ENCODE measurements at places on chromosomes 3 and 15. TPM values are rescaled to one million over a fixed set of nuclear protein-coding genes. Genes with fewer than 3 reads are reported as not detected.

The THBS1 gene
- polyA plus RNA-seq: 26.4 TPM

- DNase-seq: no peak
Observed at GRCh38 chr15:67955252-67955651, 98.9 kb upstream of the PIAS1 start.

GRCh38 chr15:27683121-27683520, 416.0 kb downstream of the OCA2 start:
- DNase-seq: no peak

- DNase-seq: no peak
Observed at GRCh38 chr3:31753050-31753425, 220.3 kb downstream of the STT3B start.

DNA sequence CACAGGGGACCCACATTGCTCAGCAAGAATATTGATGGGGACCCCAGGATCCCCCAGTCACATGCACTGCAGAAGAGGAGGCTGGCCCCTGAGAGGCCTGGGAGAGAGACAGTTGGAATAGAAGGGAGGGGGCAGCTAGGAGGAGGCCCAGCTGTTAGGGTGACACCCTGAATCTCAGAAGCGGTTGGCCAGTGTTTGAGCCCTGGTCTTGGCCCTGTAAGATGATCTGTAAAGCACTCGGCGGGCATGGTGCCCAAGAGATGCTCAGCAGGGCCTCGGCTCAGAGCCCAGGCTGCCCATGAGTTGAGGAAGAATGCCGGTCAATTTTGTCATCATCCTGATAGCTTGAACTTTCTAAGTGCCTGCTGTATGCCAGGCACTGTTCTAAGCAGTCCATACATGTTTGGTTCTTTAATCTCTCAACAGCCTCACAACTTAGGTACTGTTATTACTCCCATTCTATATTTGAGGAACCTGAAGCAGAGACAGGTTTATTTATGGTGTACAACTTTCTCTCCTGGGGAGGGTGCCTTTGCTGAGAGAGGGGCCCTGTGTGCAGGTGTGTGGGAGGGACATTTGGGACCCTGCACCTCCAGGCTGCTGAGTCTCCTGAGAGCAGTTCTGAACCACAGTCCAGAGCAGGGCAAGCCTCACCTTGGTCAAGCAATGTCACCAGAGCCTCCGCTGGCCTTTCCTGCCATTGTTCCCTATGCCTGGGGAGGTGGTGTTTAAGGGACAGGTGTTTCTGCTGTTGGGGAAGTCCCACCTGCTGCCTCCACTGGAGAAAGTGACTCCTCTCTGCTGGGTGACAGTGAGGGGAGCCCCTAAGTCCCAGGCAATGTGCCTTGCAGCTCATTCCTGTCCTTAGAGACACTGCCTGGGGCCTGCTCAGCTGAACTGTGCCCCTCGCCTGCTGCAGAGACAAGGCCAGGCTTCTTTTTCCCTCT, 26.0 kb downstream of the SLC6A6 start:
- no peak for DNase-seq

The SERF2 gene
- polyA plus RNA-seq: 2,452 TPM

The GPR149 gene
- not detected for polyA plus RNA-seq

- no peak for DNase-seq
Observed at GRCh38 chr3:40713795-40714194, 189.0 kb downstream of the ZNF621 start.

The RARRES1 gene
- polyA plus RNA-seq: 10.3 TPM

DNA sequence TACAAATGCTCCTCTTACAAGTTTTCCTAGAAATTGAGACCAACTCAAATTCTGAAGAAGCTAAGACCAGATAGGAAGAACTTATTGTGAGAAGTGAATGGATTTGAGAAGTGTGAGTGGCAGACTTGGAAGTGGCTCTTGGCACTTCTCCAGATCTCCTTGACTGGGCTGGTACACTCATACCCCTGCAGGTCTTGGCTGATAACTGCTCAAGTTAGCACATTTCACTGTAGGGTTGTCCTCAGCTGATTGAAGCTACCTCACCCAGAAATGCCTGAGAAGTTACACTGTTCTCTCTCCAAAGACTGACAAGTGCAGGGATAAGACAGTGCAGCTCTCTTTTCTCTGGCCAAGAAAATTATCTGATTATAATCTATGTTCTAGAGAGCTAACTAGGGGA, 16.5 kb upstream of the CLDN1 start:
- DNase-seq: no peak

The CCDC80 gene
- polyA plus RNA-seq: 12.0 TPM

DNA sequence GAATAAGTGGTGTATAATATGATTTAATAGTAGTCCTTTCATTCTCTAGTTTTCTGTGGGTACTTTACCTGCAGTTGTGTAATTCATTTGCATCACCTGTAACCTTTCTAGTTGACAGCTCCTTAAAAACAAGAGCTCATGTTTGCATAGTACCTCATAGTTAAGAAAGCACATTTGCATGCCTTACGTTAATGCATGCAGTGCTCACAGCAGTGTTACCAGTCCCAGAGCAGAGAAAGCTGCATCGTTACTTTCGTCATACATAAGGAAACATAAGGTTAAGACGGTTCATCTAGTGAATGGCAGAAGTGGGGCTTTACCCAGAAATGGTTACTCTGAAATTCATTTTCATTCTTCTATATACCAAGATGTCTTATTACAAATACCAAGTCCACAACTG, 111.3 kb downstream of the AKAP13 start:
- no peak for DNase-seq

The COL8A1 gene
- 3.6 TPM for polyA plus RNA-seq

GRCh38 chr3:87987952-87988351, 70.9 kb downstream of the CGGBP1 start:
- DNase-seq: no peak

- no peak for DNase-seq
Observed at GRCh38 chr3:40332684-40333083, 23.2 kb downstream of the EIF1B start.

- DNase-seq: no peak
Observed at GRCh38 chr3:186886202-186886981, 43.9 kb downstream of the ADIPOQ start.

DNA sequence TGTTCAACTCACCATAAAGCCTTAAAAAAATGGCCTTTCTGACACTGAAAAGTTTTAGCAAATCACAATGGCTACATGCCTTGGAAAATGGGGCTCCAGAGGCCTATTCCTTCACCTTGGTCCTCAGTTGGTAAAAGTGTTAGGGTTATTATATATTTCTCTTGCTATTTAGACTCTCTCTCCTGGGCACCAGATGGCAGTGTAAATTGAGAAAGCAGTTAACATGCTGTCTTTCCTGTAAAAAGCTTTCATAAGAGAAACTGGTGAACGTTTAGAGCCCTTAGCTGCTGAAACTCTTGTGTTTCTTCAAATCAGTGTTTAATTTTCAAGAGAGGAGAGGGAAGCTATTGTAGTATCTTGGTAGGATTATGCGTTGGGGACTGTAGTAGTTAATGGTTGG, 89.9 kb downstream of the LRTM1 start:
- no peak for DNase-seq

DNA sequence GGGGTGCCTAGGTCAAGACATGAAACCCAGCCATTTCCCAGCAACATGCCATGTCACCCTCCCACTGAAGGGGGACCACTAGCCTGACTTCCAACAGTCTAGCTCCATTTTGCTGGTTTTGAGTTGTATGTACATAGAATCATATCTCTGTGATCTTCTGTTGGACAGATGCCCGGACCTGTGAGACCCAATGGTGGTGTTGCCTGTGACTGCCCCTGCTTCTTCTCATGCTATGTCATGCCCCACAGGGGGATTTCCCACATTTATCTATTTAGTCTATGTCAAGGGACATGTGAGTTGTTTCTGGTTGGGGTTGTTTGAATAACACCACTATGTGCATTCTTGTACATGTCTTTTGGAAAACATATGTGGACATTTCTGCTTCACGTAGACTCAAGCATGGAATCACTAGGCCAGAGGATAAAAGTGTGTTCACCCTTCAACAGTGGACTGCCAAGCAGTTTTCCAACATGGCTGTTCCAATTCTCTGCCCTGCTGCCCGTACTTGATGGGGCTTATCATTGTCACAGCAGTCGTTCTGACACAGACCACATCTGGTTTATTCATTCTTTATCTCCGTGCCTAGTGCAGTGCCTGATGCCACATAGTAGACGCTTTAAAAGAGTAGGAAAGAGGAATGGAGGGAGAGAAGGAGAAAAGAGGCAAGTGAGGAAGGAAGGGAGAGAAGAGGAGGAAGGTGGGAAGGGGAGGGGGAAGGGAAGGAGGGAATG, 114.4 kb downstream of the TPRA1 start:
- no peak for DNase-seq

GRCh38 chr15:50064673-50065072, 54.4 kb downstream of the ATP8B4 start:
- no peak for DNase-seq

DNA sequence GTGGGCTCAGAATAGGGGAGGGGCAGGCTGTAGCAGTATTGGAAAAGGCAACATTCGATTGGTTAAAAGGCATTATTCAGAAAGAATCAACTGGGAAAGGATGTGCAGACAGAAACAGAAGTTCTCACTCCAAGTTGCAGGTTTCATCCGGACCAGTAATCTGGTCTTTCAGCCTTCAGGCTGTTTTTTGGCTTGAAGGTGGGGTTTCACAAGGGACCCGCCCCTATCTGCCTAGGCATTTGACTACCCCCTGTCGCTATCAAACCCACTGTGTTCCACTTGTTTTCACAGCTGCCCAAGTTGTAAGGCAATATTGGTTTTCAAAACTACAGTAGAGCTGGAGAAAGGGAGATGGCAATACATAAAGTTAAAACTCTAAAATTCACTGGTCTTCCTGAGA, 96.9 kb downstream of the VPS8 start:
- no peak for DNase-seq

DNA sequence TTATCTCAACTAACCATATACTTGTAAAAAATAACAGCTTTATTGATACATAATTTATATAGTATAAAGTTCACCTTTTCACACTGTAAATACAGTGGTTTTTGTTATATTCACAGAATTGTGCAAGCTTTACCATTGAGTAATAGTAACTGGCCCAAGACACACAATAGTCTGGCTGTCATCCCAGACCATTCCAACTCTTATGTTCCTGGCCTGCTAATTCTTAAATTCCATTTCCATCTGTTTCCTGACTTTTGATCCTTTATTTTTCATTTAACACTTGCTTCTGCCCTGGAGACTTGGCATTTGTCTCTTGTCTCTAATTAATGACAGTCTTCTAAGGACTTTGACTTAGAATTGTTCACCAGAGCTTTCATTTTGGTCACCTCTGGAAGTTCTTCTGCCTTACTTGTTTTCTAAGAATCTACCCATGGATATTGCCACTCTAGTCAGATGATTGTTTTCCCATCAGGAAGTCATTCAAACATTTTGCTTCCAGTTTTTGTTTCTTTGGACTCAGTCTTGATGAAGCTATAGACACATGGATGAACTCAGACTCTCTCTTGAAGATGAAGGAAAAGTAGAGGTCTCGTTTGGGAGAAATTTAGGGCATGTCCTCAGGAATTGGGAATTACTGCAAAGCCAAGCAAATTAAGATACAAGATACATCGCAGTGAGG, 27.2 kb upstream of the PLSCR4 start:
- no peak for DNase-seq

DNA sequence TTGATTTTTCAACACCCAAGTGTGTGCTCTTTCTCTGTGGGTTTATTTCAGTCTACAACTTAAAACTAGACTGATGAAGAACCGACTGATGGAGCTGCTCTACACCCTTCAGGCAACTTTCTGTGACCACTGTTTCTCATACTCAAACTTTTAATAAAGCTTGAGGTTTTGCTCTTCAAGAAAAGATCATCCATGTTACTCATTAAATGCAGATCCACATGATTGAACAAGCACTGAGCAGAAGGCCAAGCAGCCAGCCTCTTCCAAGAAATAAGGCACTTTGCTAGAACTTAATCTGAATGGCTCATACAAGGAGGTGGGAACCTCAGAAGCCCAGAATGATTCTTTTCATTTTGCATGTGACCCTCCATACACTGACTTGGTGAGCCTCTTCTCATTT, 8.7 kb downstream of the SLC27A2 start:
- no peak for DNase-seq

The CFAP100 gene
- 0.60 TPM for polyA plus RNA-seq

- DNase-seq: no peak
Observed at GRCh38 chr15:58440922-58441321, 9.1 kb downstream of the LIPC start.

DNA sequence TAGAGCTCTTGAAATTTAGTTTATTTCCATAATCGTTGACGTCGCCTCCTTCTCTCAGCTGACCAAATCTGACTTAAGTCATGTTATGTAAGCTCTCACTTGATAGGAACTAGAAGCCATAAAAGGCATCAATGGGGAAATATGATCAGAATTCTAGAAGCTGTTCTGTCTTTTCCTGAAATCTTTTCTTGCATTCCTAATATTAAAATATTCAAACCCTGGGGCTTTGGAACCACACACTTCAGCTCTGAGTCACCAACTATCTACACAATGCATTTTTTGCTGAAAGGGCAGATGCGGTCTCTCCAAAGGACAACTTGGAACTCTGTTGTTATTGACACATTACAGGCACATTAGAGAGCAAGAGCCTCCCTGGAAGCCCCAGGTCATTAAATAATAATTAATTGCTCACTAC, 91.3 kb downstream of the LARS2 start:
- DNase-seq: no peak

The SERPINI2 gene
- polyA plus RNA-seq: not detected

GRCh38 chr15:84780492-84780891, 32.1 kb downstream of the ZNF592 start:
- DNase-seq: no peak

GRCh38 chr3:174331095-174331800, 527.9 kb upstream of the NAALADL2 start:
- no peak for DNase-seq

DNA sequence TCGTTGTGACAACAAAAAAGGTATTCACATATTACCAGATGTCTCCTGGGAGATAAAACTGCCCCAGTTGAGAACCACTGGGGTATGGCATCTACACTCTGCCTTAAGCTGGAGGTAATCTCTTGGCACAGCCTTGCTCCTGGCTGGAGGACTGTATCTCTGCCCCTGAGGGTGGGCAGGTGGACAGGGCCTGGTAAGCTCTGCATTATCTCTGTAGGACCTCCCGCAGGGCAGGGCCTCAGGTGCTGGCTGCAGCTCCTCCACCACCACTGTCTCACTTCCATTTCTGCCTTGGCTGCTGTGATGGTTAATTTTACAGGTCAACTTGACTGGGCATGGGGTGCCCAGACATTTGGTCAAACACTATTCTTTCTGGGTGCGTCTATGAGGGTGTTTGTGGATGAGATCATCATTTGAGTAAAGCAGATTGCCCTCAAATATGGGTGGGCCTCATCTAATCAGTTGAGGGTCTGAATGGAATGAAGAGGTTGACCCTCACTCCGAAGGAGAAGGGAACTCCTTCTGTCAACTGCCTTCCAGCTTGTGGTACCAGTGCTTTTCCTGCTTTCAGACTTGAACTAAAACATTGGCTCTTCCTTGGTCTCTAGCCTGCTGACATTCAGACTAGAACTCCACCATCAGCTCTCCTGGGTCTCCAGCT, 9.8 kb upstream of the RHCG start:
- DNase-seq: no peak

The CLDN18 gene
- polyA plus RNA-seq: not detected

DNA sequence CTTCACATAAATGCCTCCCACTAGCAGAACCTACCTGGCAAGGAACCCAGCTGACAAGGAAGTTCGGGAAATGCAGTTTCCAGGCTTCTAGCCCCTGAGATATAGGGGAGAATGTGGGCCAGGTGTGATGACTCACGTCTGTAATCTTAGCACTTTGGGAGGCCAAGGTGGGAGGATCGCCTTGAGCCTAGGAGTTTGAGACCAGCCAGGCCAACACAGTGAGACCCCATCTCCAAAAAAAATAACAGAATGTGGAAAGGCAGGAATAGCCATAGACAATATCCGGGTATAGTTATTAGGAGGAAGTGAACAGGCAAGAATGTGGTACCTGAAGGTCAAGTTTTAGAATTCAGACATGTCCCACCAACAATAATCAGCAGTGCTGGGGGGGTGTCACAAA, 40.5 kb upstream of the SH3BP5 start:
- no peak for DNase-seq

All from kidney (tissue), 22 donors.